ENCODE measurements at places on chromosomes 12 and 14.

DNA sequence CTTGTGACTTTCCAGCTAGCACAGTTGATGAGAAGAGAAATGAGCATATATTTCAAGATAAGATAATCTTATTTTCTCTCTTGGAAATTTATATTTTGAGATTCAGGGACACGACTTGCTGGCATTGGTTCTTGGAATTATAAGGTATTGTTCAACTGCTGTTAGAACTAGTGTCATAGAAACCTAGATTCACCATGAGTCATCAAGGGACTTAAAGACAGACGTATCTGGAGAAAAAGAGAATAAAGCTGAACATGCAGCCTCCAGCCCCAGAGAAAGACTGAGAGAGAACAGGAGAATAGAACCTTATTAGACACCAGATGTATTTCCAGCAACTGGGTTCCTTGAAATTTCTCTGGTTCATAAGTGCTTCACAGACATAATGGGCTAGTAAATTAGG, 194.4 kb upstream of the PPFIA2 start:
- DNase-seq, result no peak

DNA sequence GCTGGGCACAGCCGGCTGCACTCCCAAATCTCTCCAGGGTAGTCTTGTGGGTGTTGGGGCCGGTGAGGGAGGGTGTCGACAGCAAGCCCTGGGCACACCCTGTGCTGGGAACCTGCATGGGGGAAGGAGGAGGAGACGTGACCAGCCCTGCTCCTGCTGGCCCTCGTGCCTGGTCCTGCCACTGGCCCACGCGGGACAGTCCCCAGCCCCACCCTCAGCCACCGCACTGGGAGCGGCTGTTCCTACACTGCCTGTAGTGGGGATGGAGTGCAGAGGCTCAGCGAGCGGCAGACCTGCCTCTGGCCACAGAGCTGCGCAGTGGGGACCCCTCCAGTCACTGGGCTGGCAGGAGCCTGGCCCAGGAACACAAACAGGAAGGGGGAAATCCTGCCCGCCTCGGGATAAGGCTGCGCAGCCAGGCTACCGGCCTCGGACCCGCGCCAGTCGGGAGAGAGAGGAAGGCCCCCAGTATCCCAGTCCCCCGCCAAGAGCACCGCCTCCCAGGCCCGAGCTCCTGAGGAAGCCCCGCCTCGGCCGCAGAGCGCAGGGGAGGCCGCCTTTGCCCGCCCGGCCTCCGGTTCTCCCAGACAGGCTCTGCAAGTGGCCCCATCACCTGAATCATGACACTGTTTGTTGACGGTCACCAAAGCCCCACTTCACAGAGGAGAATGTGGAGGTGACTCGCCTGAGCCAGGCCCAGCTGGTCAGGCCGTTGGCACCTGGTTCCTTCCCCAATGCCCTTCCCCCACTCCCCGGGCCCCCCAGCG, 10.6 kb downstream of the AHNAK2 start:
- DNase-seq, result no peak

- DNase-seq, result no peak
These were observed 321.0 kb upstream of the RTL1 start for GRCh38 chr14:101224356-101225156.

GRCh38 chr12:32198555-32198954, 91.9 kb downstream of the BICD1 start:
- no peak for DNase-seq
